Activated CD4-positive, alpha-beta T cell treated with anti-CD3 and anti-CD28 coated beads, Interleukin-2, Interleukin-6, amounts not matched to agents 100 ng/mL and 50 ng/mL, durations not matched to agents 16 hours and 8 hours (primary cell): ENCODE measurements at places on chromosomes 4 and X.

- DNase-seq = no peak
Observed at GRCh38 chrX:9573282-9574106, 108.6 kb downstream of the TBL1X start.

GRCh38 chr4:184823014-184823413 lies 2.8 kb downstream of the ACSL1 start:
- DNase-seq = no peak

GRCh38 chr4:15149234-15149838 lies 147.1 kb downstream of the CPEB2 start:
- DNase-seq = peak; percentile 16

DNA sequence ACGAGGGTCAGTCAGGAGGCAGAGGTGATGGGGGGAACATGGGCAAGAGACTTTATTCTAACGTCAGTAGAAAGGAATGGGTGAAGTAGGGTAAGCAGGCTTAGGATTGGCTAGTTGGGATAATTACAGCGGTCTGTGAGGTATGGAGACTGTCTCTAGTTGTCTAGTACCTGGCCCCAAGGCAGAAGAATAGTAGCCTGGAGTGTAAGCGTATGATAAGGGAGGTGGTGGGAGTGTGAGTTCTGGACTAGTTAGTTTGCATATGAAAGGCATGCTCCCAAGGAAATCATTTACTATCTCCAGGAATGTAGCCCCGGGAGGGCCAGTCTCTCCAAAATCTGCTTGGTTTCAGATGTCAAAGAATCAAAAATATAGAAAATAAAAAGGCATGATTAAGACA lies 219.6 kb upstream of the ANXA3 start:
- no peak for DNase-seq

GRCh38 chrX:50719614-50720013 lies 94.4 kb downstream of the SHROOM4 start:
- DNase-seq = no peak

DNA sequence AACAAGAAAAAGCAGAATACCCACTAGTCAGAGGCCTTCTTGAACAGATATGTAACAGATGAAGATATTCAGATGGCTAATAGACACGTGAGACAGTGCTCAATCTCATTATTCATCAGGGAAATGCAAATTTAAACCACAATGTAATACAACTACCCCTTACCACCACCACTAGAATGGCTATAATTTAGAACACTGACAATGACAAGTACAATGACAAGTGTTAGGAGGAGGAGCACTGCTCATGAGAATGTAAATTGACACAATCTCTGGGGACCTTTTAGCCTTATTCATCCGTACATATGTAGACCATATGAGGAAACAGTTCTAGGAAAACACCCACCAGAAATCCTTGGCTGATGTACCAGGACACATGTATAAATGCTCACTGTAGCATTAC lies 13.1 kb downstream of the ZNF81 start:
- no peak for DNase-seq
